ENCODE measurements at places on chromosomes 12 and 14.

GRCh38 chr12:111546758-111547383 is 52.2 kb downstream of the ATXN2 start:
- H3K36me3 ChIP-seq = peaks cover 27% of the 10 kb centered on the region
- H3K27ac ChIP-seq = peak overlapping the region; percentile 63
- H3K4me1 ChIP-seq = peaks cover 8% of the 10 kb centered on the region
- DNase-seq = no peak
- H3K4me3 ChIP-seq = peak overlapping the region; percentile 60

- peaks cover 1% of the 10 kb centered on the region for H3K27me3 ChIP-seq
- H3K27ac ChIP-seq = no peak overlapping the region
- no peak overlapping the region for H3K4me3 ChIP-seq
- no peaks in the 10 kb centered on the region for H3K36me3 ChIP-seq
- H3K4me1 ChIP-seq = peaks cover 5% of the 10 kb centered on the region
- no peak for DNase-seq
Measured at GRCh38 chr12:89732522-89732921, 23.9 kb upstream of the ATP2B1 start.

DNA sequence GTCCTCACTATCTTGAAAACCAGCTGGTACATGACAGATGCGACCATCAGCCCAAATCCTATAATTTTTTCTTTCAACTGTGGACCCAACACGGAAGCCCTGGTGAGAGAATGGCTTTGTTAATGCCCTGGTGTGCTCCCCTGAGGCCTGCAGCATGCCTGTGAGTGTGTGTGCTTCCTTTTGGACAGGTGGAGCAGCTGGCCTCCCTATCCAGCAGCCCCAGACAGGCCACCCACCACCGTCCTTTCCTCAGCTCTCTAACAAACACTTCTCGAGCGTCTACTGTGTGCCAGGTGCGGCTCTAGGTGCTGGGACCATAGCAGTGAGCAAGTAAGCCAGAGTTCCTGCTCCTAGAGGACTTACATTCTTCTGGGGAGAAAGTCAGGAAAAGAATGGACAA is 78.9 kb upstream of the GZMB start:
- no peaks in the 10 kb centered on the region for H3K4me1 ChIP-seq
- no peak overlapping the region for H3K4me3 ChIP-seq
- DNase-seq = no peak
- H3K36me3 ChIP-seq = no peaks in the 10 kb centered on the region
- no peak overlapping the region for H3K27ac ChIP-seq
- peaks cover 7% of the 10 kb centered on the region for H3K27me3 ChIP-seq

DNA sequence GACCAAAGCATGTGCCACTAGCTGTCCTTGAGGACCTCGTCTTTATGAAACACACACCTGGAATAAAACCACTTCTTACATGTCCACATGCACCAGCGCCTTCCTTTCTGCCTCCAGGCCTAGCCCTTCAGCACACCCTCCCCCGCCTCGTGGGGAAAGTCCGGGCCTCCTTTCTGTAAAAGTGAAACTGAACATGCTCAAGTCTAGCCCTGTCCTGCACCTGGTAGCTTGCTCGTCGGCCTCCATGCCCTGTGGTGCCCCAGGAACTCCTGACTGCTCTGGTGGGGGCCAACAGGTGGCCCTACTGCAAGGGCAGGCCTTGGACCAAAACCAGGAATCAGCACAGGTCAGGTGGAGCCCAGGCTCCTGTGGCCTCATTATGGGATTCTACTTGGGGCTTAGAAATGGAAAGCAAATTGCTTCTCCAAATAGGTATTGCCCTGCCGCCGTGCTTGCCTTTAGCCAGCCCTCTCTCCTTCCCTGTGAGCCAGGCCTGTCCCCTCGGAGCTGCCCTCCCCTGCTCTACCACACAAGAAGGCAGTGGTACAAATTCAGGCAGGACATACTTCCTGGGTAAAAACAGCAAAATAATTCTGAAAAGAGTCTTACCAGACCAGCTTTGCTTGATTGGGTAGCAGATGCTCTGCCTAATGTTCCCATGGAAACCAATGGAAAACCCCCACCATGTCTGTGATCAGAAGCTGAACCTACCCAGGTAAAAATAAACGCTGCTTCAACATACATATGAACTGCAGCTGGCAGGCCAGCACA is 43.5 kb downstream of the ERH start:
- peak; percentile 89 for DNase-seq
- no peaks in the 10 kb centered on the region for H3K27me3 ChIP-seq
- H3K36me3 ChIP-seq = no peaks in the 10 kb centered on the region
- peak overlapping the region; percentile 58 for H3K4me3 ChIP-seq
- peak overlapping the region; percentile 72 for H3K27ac ChIP-seq

DNA sequence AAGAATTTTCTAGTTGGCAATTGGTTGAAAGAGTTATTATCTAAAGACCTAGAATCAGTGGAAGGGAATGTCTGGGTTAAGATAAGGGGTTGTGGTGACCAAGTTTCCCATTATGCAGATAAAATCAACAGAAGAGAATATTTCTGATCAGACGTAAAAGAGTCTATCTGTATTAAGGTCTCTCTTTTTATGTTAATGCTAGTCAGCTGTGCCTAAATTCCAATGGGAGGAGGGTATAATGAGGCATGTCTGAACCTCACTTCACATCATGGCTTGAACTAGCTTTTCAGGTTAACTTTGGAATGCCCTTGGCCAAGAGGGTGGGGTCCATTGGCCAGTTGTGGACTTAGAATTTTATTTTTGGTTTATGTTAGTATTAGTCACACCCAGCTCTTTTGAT is 34.3 kb upstream of the CHST11 start:
- H3K4me1 ChIP-seq = peaks cover 6% of the 10 kb centered on the region
- no peak overlapping the region for H3K27ac ChIP-seq
- no peaks in the 10 kb centered on the region for H3K27me3 ChIP-seq
- H3K4me3 ChIP-seq = no peak overlapping the region

Data from CD4-positive, CD25-positive, alpha-beta regulatory T cell (primary cell).